Left cardiac atrium (tissue), 4 donors: ENCODE measurements at places on chromosomes 1 and 21. TPM values are rescaled to one million over a fixed set of nuclear protein-coding genes. Genes with fewer than 3 reads are reported as not detected.

Gene TRIM45
- total RNA-seq, result 8.2 TPM

Gene RSPH1
- not detected for total RNA-seq

Gene PLEKHG5
- total RNA-seq, result 10.7 TPM

Gene RGS7
- not detected for total RNA-seq

Gene OLFML2B
- 11.4 TPM for total RNA-seq

Gene RIPK4
- total RNA-seq, result 2.7 TPM

Gene GBP3
- total RNA-seq, result 11.1 TPM

Gene CRP
- total RNA-seq, result not detected

Gene AMPD1
- not detected for total RNA-seq

Gene ANGPTL3
- not detected for total RNA-seq

Gene FTCD
- total RNA-seq, result 1.6 TPM

Gene FOXO6
- total RNA-seq, result 2.9 TPM

Gene KIF26B
- total RNA-seq, result 0.13 TPM

Gene DCST1
- not detected for total RNA-seq

Gene MPC2
- 172 TPM for total RNA-seq

- peak; percentile 65 for DNase-seq
Observed at GRCh38 chr1:156896490-156897033, 3.0 kb downstream of the PEAR1 start.

- no peak for DNase-seq
Observed at GRCh38 chr1:201452866-201453265, 16.1 kb downstream of the PHLDA3 start.

GRCh38 chr1:153805886-153806719 lies 30.9 kb downstream of the SLC27A3 start:
- DNase-seq, result no peak

DNA sequence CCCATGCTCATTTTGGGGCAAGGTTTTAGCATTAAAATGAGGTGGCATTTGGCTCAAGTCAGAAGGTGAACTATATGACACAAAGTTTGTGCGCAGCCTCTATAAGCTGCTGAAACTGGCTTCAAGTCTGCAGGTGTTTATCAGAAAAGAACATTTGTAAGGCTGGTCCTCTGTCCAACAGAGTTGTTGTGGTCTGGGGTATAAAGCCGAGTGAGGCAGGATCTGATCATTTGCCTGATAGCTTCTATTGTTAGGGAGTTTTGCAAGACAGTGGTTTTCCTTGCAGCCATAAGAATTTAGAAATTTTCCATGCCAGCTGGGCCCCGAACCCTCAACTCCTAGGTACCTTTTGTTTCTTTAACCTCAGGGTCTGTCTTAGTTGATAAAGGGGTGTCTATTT lies 130.8 kb downstream of the PGBD5 start:
- DNase-seq, result no peak

DNA sequence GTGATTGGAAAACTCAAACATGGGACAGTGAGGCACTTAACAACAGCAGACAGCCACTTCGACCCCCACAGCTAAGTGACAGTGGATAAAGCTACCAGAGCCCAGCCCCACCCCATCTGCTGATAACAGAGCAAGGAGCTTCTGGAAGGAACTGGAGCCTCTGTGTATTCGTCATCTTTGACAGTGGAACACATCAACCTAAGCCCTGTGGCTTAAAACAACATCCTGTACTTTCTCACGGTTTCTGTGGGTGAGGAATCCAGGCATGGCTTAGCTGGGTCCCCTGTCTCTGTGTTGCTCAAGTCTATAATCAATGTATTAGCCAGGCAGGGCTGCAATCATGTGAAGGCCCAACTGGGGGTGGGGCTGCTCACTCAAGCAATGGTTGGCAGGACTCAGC lies 18.4 kb upstream of the SIPA1L2 start:
- DNase-seq, result no peak

GRCh38 chr1:156773607-156774006 lies 6.3 kb downstream of the PRCC start:
- no peak for DNase-seq

GRCh38 chr1:203360547-203361185 lies 9.7 kb upstream of the FMOD start:
- no peak for DNase-seq

DNA sequence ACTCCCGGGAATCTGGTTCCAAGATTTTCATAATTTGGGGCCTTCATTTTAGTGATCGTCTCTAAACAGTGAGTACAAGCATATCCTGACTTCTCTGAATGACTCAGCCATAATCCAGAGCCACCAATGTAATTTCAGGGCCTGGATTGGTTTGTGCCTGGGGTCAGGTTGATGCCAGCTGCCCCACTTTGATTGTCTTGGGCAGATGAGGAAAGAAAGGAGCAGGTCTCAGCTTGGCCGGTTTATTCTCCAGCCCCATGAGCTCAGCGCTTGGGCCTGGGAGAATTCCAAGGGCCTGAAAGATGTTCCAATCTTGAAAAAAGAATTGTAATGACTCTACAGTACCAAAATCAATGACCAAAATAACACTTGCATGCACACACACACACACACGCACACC lies 71.2 kb upstream of the ECE1 start:
- DNase-seq, result no peak

DNA sequence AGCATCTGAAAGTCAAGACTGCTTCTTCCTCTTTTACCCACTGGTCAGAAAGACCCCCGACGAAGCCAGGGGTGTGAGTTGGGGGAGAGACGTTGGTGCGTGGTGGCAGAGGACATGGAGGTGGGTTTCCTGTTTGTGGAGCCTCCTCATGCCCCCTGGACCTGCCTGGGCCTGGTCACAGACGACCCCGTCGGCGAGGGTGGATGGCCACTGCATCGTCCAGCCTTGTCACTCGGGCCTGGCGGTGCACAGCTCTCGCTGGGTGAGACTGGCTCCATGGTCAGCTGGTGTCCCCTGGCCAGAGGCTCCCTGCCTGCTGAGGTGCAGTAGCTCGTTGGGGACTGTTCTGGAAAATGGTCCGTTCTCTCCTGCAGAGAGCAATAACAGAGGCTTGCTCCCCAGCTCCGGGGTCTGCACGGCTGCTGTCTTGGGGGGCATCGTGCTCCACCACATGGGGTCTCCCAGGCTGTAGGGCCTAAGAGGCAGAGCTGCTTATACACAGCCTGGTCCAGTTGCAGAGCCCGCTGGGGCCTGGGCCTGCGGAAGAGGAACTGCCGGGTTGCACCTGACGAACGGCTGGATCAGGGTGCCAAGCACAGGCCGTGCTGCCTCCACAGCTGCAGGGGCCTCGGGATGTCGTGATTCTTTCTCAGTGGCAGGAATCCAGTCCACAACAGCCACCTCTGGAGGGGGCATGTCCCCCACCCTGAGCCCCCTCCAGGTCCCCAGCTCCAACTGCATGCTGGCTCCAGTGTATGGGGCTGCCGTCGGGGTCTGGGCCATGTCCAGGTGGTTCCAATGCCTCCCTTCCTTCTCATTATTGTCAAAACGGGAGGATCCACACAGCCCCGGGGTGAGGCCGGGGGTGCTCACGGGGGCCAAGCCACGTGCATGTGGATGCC lies 18.0 kb upstream of the ACTRT2 start:
- DNase-seq, result no peak

DNA sequence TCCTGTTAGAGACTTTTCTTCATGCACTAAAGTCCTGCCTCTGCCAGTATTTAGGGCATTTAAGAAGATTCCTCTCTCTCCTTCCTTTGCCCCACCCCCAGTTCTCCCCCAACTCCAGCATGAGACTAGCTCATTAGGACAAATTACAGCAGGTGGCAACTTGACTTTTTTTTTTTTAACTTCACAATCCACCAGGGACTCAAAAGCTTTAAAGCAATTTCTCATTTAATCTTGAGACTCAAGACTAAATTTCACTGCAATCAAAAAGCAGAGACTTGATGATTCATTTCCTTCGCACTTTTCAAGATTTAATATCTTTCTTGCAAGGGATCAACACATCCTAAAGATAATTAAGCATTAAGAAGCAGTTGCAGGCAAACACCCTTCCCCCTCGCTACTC lies 74.9 kb downstream of the WLS start:
- DNase-seq, result no peak

GRCh38 chr1:179872558-179872957 lies 5.0 kb downstream of the TOR1AIP2 start:
- no peak for DNase-seq

GRCh38 chr1:182754543-182755314 lies 34.8 kb upstream of the NPL start:
- DNase-seq, result no peak

- DNase-seq, result peak; percentile 77
Observed at GRCh38 chr1:27122652-27123051, 32.3 kb downstream of the SLC9A1 start.

- no peak for DNase-seq
Observed at GRCh38 chr1:175250027-175250426, 57.5 kb upstream of the KIAA0040 start.

- DNase-seq, result no peak
Observed at GRCh38 chr1:93002781-93003180, 41.5 kb upstream of the DIPK1A start.

DNA sequence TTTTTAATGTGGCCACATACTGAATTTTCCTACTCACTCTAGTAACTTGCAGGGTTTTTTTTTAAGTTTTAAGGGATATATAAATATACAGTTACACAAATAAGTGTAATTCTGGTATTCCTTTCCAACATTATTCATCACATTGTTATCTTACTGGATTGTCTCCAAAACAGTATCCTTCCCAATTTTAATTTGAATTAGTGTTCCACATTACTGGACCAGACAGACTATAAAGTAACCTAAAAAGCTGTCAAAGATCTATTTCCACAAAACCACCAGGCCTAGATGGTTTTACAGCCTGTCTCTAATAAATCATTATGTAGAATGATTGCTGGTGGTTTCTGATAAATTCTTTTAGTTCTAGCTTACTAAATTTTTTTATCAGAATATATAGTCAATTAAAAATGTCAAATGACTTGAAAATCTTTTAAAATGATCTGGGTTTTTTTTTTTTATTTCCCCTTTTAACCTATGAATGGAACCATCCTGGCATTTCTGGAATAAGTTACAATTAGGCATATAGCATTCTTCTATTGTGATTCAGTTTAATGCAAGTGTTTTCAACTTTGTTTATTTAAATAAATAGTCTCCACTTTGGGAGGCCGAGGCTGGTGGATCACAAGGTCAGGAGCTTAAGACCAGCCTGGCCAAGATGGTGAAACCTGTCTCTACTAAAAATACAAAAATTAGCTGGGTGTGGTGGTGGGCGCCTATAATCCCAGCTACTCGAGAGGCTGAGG lies 59.3 kb downstream of the PACC1 start:
- no peak for DNase-seq

GRCh38 chr1:11342621-11343032 lies 69.6 kb downstream of the UBIAD1 start:
- no peak for DNase-seq

DNA sequence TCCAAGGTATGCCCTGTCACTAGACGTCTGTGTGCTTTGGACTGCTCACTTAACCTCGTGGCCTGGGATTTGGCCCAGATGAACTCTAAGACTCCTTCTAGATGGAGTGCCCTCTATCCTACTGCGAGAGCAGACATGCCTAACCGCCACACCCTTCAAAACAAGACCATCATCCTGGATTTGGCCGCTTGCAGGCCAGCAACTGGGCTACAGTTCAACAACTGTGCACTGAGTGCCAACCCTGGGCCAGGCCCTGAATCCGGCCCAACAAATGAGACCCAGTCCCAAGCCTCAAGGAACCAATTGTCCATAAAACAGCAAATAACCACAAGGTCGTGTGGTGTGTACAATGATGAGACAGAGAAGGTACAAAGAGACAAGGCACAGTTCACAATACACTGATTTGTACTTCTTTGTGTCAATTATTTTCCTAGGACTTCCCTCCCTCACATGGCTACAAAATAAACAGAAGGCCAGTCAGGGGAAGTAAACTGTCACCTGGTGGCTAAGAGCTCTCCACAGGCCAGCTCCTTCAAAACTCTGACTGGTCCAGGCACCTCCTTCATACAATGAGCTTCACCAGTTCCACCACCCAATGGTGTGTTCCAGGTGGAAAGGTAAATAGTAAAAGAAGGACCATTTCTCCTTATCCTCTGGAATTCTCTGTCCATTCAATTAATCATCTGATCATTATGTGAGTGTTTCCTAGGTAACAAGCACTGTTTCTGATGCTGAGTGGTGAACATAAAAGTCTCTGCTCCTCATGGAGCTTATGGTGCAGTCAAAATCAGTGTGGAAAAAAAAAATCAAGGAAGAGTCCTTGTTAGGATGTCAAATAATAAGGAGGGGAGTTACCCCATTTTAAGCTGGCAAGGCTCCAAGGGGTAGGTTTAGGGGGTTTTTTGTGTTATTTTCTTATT lies 60.4 kb downstream of the CAPZB start:
- DNase-seq, result no peak

- peak; percentile 53 for DNase-seq
Observed at GRCh38 chr1:165575468-165576099, 31.8 kb downstream of the LRRC52 start.

GRCh38 chr1:156517748-156518147 lies 17.2 kb upstream of the MEF2D start:
- DNase-seq, result no peak

- peak; percentile 48 for DNase-seq
Observed at GRCh38 chr1:246782120-246782900, 58.1 kb downstream of the SCCPDH start.

GRCh38 chr1:157878059-157878458 lies 36.5 kb upstream of the CD5L start:
- DNase-seq, result no peak
